ENCODE measurements at places on chromosomes 5 and 9.

- DNase-seq: peak; percentile 30
Observed at GRCh38 chr5:134019636-134020035, 14.9 kb upstream of the VDAC1 start.

DNA sequence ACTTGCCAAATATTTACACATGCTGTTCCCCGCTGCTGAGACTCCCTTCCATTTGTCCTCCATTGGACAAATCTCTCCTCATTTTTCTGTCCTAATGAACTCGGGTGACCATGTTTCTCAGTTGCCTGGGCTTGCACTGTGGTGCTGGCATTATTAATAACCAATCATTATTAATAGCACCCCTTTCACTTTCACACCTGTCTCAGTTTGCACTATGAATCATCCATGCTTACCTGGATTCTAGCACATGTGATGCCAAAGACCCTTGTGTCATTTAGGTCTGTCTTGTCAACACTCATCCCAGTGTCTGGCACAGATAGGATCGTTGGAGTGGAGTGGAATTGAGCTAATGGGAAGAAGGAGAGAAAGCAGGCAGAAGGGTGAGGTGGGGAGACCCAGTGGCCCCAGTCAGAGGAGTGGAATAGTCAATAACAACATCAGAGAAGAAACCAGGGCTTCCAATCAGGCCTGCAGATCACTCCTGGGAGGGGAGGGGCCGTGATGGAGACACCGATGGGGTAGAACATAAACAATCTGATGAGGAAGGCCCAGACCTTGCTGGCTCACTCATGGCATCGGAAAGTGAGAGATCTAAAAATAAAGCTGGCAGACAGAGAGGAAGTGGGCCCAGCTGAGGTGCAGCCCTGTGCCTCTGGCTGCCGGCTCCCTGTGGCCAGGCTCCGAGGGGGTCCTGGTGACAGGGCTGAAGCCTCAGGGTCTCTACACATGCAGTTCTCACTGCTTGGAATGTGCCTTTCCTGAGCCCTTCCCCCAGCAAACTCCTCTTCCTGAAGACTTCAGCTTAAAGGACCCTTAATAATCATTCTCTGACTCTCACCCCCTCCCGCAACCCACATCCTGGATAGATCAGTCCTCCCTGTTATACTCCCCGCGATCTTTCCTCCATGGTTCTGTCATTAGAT is 33.5 kb upstream of the CRB2 start:
- DNase-seq: no peak

- no peak for DNase-seq
Observed at GRCh38 chr9:28270156-28270555, 696.9 kb upstream of the C9orf72 start.

DNA sequence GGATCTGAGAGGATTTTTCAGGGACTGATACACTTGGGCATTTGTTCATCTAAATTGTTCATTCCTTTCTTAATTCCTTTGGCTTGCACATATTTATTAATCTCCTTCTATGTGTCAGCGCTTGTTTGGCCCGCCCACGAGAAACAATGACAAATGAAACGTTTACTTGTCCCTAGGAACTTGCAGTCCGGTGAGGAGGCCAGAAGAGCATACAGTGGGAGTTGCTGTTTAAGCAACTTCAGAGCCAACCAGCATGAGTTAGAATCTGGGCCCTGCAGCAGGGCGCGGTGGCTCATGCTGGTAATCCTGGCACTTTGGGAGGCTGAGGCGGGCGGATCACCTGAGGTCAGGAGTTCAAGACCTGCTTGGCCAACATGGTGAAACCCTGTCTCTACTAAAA is 18.8 kb downstream of the FBXL7 start:
- no peak for DNase-seq

DNA sequence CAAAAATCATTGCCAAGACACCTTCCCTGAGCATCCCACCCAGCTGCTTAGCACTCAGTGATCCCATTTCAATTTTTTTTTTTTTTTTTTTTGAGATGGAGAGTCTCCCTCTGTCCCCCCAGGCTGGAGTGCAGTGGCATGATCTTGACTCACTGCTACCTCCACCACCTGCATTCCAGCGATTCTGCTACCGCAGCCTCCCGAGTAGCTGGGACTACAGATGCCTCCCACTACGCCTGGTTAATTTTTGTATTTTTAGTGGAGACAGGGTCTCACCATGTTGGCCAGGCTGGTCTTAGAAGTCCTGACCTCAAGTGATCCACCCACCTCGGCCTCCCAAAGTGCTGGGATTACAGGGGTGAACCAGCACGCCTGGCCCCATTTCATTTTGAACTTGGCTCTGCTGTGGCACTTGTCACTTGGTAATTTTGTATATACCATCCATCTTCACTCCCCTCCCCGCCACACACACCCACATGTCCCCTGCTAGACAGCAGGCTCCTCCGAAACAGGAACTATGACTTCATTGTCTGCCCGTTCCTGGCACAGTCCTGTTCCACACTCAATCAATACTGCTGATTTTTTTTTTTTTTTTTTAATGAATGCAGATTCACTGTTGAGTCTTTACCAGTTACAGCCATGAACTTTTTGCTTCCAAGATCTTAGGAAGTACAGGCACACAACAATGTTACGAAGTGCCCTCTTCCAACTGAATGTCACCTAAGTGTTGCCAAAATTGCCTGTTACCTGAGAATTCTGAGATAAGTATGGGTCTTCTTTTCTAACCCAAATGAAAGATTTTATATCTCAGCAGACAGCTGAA is 17.3 kb upstream of the ZBTB34 start:
- no peak for DNase-seq

GRCh38 chr9:122263699-122264349 is 816 bp downstream of the RBM18 start:
- DNase-seq: no peak

DNA sequence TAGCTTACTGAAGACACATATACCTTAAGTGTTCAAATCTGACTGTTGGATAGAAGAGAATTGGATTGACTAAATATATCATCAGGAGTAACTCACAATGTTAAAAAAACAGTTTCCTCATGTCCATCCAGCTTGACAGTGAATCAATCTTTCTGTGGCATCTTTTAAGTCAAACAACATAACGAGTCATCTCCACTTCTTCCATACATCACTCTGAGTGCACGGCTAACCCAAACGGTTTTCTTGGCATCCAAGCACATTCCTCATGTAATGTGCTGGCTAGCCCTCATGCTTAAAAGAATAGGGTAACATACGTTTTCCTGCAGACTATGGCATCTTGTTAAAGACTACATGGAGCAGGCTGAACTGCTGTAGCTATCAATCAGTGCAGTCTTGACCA is 291.5 kb upstream of the TRPC7 start:
- DNase-seq: no peak

GRCh38 chr5:154271466-154271865 is 80.9 kb downstream of the GALNT10 start:
- no peak for DNase-seq

- no peak for DNase-seq
Observed at GRCh38 chr5:79975422-79975821, 15.6 kb downstream of the MTX3 start.

GRCh38 chr5:28012538-28012937 is 974.2 kb upstream of the CDH9 start:
- no peak for DNase-seq

- DNase-seq: no peak
Observed at GRCh38 chr9:130461218-130461630, 16.5 kb downstream of the ASS1 start.

DNA sequence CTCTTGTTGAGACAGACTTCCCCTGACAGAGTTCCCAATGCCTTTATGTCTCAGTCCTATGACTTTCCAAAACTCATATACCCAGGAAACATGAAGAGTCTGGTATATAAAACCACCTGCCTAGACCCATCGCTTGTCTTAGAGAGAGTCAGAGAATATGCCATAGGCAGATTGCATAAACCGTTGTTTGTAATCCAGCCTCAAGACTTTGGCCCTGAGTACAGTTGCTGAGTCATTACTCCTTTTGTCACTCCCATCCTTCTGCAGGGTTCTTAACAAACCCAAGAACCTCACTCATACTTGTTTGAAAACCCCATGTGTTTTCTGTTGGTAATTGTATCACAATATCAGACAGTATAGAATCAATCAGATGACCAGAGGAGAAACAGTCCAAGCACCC is 616.3 kb downstream of the SLCO4C1 start:
- no peak for DNase-seq

- no peak for DNase-seq
Observed at GRCh38 chr5:151081431-151082281, 822 bp upstream of the TNIP1 start.

GRCh38 chr5:32096891-32097595 is 77.1 kb downstream of the GOLPH3 start:
- DNase-seq: no peak

DNA sequence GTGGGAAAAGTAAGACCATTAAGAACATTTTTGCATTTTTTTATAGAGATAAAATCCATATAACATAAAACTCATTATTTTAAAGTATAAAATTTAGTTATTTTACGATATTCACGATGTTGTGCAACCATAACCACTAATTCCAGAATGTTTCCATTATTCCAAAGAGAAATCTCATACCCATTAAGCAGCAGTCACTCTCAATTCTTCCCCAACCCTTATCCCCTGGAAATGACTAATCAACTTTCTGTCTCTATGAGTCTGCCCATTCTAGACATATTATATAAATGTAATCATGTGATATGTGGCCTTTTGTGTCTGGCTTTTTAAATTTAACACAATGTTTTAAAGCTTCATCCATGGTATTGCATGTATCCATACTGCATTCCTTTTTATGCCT is 115.6 kb upstream of the ADAMTSL1 start:
- DNase-seq: no peak

GRCh38 chr9:103364753-103365152 is 369.6 kb downstream of the CYLC2 start:
- DNase-seq: no peak

DNA sequence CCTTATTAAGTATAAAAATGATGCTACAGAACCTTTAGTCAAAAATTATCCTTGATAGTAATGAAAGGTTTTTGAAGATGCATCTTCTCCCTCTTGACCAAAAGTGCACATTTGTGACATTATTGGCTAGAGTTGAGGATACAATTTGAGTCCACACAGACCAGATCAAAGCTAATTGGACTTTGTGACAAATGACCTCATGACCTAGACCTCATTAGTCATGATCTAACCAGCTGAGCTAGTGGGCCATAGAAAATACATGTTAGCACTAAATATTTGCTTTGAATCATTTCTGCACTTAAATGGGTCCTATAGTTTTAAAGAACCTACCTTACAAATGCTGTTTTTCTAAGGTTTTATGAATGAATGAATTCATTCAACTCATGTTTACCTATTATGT is 182.1 kb downstream of the RFX3 start:
- DNase-seq: no peak

GRCh38 chr5:164237486-164237885 is 732.1 kb downstream of the MAT2B start:
- DNase-seq: no peak

DNA sequence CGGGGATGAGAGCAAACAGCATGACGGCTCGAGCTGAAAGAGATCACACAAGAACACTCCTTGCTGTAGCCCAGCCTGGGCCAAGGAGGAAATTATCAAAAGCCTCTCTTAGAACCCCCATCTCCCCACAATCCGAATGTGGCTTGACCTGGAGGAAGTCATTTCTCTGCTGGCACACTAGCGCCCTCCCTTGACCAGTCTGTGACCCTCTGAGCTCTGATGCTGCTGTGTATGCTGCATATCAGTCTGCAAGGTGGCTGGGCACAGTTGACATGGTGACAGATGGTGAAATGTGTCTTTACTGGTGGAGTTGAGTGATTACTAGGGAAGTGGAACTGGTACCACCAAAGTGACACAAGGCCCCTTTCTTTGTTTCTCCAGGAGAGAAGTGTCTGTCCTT is 3.3 kb downstream of the SLC46A2 start:
- DNase-seq: no peak

- no peak for DNase-seq
Observed at GRCh38 chr5:8192840-8193239, 323.9 kb downstream of the MTRR start.

GRCh38 chr9:71895117-71895516 is 15.9 kb downstream of the ABHD17B start:
- DNase-seq: no peak

- DNase-seq: no peak
Observed at GRCh38 chr9:112087506-112087905, 87.6 kb downstream of the SUSD1 start.

GRCh38 chr5:13913962-13914361 is 30.5 kb downstream of the DNAH5 start:
- no peak for DNase-seq

DNA sequence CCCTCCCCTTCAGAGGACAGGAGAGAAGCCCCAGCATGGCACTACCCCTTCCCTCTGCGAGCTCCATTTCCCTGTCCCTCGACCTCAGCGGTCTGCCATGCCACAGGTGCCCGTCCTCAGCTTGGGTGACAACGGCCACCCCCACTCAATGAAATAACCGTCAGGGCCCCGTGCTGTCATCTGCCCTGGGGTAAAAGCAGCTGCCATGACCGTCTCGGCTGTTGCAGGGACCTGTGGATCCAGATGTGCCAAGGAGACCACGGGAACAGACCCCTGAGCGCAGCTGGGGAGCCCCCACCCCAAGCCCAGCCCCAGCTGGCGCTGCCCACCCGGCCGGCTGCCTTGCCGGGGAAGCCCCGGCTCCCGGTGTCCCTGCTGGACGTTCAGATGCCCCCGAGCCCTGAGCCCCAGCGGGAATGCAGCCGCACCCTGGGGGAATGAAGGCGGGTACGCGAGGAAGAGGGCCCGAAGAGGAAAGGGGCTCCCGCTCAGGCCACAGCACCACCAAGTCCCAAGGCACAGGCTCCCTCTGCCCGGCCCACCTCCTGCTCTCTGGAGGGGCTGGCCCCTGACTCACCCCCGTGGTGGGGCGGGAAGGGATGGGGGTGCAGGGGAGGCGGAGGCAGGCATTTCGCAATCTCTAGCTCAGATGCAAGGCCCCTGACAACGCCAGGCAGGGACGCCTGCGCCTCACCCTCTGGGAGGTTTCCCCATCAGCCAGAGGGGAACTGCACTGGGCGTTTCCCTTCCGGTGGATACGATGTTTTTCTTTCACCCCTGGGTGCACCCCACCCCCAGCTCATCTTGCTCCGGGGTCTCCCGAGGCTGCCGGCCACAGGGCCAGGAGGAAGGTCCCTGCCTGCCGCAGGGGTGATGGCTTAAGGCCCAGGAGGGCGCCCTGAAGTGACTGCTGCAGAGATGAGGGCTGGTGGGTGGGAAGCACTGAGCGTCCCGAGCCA is 49.2 kb downstream of the NACC2 start:
- no peak for DNase-seq

GRCh38 chr9:120436983-120437475 is 142.9 kb downstream of the CDK5RAP2 start:
- DNase-seq: no peak

GRCh38 chr5:106732624-106733023 is 938.1 kb downstream of the EFNA5 start:
- no peak for DNase-seq

- no peak for DNase-seq
Observed at GRCh38 chr9:127977884-127978647, 2.7 kb downstream of the EEIG1 start.
